ENCODE measurements at places on chromosomes 7 and 10.

DNA sequence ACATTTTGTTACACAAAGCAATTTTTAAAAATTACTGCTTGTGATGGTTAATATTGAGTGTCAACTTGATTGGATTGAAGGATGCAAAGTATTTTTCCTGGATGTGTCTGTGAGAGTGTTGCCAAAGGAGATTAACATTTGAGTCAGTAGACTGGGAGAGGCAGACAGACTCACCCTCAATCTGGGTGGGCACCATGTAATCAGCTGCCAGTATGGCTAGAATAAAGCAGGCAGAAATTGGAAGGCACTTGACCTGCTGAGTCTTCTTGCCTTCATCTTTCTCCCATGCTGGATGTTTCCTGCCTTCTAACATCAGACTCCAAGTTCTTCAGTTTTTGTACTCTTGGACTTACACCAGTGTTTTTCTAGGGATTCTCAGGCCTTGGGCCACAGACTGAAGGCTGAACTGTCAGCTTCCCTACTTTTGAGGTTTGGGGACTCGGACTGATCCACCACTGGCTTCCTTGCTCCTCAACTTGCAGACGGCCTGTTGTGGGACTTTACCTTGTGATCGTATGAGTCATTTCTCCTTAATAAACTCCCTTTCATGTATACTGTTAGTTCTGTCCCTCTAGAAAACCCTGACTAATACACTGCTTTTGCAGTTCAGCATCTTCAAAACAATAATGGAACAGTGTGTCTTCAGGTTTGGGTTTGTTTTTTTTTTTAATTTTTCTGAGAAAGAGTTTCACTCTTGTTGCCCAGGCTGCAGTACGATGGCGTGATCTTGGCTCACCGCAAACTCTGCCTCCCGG is 244.1 kb upstream of the SEMA3C start:
- peak; percentile 24 for DNase-seq

- no peak for DNase-seq
Observed at GRCh38 chr10:58081353-58081752, 186.3 kb downstream of the IPMK start.

- no peak for DNase-seq
Observed at GRCh38 chr10:101888251-101888949, 44.8 kb upstream of the KCNIP2 start.

DNA sequence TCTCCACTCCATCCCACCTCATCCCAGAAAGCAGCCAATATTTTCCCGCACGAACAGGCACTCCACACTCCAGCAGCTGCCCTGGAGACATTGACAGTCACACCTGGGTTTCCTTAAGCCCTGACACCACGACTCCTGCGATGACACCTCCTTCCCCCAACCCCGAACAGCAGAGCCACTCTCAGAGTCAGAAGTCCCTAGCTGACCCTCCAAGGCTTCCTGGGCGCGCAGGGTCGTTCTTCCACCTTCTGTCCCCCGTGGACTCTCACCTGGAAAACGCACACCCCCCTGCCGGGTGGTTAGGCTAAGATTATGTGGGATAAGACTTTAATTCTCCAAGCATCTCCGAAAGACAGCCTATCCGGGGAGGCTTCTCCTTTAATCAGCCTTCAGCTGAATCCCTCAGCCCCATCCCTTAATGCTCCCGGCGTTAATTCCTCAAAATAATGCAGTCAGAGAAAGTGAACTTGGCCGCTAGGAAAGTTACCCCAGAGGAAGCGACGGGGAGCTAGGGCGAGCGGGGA is 1.1 kb downstream of the DENND11 start:
- no peak for DNase-seq

- no peak for DNase-seq
Observed at GRCh38 chr7:12054830-12055229, 156.3 kb upstream of the TMEM106B start.

- DNase-seq = no peak
Observed at GRCh38 chr10:74684462-74684861, 141.9 kb upstream of the KAT6B start.

GRCh38 chr10:67803588-67804394 is 34.2 kb downstream of the DNAJC12 start:
- DNase-seq = no peak
